ENCODE measurements at places on chromosomes 13 and 19. TPM values are rescaled to one million over a fixed set of nuclear protein-coding genes. Genes with fewer than 3 reads are reported as not detected.

GRCh38 chr13:114105521-114106225 is 26.8 kb downstream of the RASA3 start:
- H3K4me3 ChIP-seq: no peak overlapping the region
- H3K27me3 ChIP-seq: no peaks in the 10 kb centered on the region
- no peak for DNase-seq
- peak overlapping the region; percentile 82 for H3K27ac ChIP-seq
- peaks cover 70% of the 10 kb centered on the region for H3K4me1 ChIP-seq

KIR3DL1 gene
- total RNA-seq: not detected

DNA sequence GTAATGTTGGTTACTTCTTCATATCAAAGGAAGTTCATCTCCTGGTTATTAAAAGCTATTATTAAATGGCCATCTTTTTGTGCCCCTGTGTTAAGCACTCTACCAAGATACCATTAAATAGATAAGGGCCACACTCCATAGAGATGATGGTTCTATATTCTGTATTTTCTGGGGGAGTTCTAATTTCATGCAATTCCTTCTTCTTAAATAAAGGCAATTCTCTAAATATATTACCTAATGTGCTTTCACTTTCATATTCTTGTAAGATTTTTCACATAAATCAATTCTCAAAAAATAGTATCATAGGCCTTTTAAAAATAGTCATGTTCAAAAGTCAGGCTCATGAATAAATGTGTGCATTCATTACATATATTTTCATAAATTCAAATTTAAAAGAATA is 47.0 kb upstream of the USPL1 start:
- H3K27ac ChIP-seq: no peak overlapping the region
- peaks cover 31% of the 10 kb centered on the region for H3K4me1 ChIP-seq
- no peak for DNase-seq
- no peaks in the 10 kb centered on the region for H3K36me3 ChIP-seq
- no peak overlapping the region for H3K4me3 ChIP-seq

GRCh38 chr19:29255912-29256311 is 43.0 kb upstream of the UQCRFS1 start:
- H3K27ac ChIP-seq: no peak overlapping the region
- no peaks in the 10 kb centered on the region for H3K36me3 ChIP-seq
- H3K27me3 ChIP-seq: peaks cover 10% of the 10 kb centered on the region
- DNase-seq: no peak
- H3K4me1 ChIP-seq: no peaks in the 10 kb centered on the region
- H3K4me3 ChIP-seq: no peak overlapping the region

DNA sequence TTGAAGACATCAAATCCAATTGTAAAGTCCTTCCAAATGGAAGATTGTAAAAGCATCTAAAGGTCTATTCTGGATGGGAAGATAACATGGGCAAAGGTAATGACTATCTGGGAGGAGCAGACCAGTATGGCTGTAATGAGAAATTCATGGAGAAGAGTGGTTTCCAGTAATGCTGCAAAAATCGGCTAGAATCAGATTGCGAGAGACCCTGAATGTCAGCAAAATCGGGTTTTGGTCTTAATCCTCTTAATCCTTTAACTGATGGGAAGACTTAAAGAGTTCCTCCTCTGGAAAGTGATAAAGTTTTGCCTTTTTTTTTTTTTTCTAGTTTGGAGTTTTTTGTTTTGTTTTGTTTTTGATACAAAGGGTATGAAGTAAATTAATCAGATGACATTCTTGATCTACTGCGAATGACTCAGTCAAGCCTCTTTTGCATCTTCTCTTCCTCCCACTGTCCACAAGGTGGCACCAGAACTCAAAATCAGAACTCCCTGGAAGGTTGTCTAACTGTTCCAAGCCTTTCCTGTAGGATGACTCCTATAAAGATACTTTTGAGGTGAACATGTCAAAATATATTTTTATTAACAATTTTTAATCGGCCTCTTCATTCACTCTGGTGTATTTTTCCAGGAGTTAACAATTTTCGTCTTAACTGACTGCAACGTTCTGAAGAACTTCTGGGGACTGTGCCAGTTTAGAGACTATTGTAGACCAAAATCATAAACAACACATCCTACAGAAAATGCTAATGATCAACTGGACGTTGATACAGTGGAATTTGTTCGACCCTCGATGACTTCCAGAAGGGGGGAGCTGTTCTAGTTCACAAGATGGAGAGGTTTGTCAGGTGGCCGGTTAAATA is 213.3 kb upstream of the MIR17HG start:
- H3K27me3 ChIP-seq: no peaks in the 10 kb centered on the region
- DNase-seq: peak; percentile 43

GRCh38 chr13:93218583-93218982 is 8.0 kb upstream of the GPC6 start:
- no peaks in the 10 kb centered on the region for H3K27me3 ChIP-seq
- no peaks in the 10 kb centered on the region for H3K36me3 ChIP-seq
- DNase-seq: no peak
- H3K4me3 ChIP-seq: no peak overlapping the region
- H3K4me1 ChIP-seq: no peaks in the 10 kb centered on the region

TEX29 gene
- 0.67 TPM for total RNA-seq

- H3K27me3 ChIP-seq: no peaks in the 10 kb centered on the region
- H3K4me1 ChIP-seq: peaks cover 31% of the 10 kb centered on the region
- H3K4me3 ChIP-seq: no peak overlapping the region
- H3K36me3 ChIP-seq: peaks cover 4% of the 10 kb centered on the region
Measured at GRCh38 chr19:7427944-7428343, 60.9 kb downstream of the PEX11G start.

DNA sequence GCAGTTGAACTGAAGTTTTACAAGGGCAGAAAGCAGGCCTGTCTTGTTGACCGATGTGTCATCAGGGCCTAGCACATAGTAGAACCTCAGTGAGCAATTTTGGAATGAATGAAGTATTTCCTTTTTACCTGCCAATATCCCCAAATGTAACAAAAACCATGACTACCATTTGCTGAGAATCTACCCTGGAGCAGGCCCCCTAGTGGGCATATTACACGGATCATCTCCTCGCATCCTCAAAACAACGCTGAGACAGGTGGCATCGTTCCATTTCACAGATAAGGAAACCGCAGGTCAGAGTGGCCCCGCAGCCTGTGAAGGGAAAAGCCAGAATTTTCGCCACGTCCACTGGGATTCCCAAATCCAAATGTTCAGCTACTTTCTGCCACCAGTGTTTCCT is 77.9 kb downstream of the CACNA1A start:
- no peak overlapping the region for H3K4me3 ChIP-seq
- H3K27me3 ChIP-seq: peaks cover 17% of the 10 kb centered on the region
- H3K36me3 ChIP-seq: no peaks in the 10 kb centered on the region
- no peak overlapping the region for H3K27ac ChIP-seq
- H3K4me1 ChIP-seq: no peaks in the 10 kb centered on the region
- peak; percentile 42 for DNase-seq

PEAK3 gene
- not detected for total RNA-seq

GRCh38 chr13:108682714-108683113 is 53.3 kb downstream of the MYO16 start:
- H3K27ac ChIP-seq: no peak overlapping the region
- DNase-seq: no peak
- no peaks in the 10 kb centered on the region for H3K4me1 ChIP-seq
- H3K4me3 ChIP-seq: no peak overlapping the region
- peaks cover 1% of the 10 kb centered on the region for H3K27me3 ChIP-seq
- H3K36me3 ChIP-seq: no peaks in the 10 kb centered on the region

DNA sequence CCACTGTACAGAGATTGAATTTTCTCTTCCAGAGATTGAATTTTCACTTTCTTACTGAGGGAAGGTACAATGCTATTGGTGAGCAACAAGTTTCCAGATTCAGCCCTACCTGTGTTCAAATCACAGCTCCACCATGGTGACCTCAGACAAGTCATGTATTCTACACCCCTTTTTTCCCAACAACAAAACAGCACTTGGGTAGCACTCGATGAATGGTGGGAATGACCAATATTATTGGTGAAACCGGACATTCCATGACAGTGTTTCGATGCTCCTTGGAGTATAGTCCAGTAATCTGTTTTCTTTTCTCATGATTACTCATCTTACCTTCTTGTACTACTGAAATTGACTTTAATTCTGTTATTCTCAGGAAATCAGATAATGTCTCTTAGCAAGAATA is 266.2 kb upstream of the SOX21 start:
- no peak for DNase-seq
- peaks cover 2% of the 10 kb centered on the region for H3K27me3 ChIP-seq
- H3K4me3 ChIP-seq: no peak overlapping the region
- H3K4me1 ChIP-seq: no peaks in the 10 kb centered on the region
- H3K36me3 ChIP-seq: no peaks in the 10 kb centered on the region
- H3K27ac ChIP-seq: no peak overlapping the region

ZNF563 gene
- total RNA-seq: 7.1 TPM

ZNF583 gene
- total RNA-seq: 1.9 TPM

RDH8 gene
- total RNA-seq: not detected

GRCh38 chr13:112229445-112229844 is 146.7 kb upstream of the SPACA7 start:
- no peaks in the 10 kb centered on the region for H3K36me3 ChIP-seq
- DNase-seq: no peak
- no peaks in the 10 kb centered on the region for H3K27me3 ChIP-seq
- no peaks in the 10 kb centered on the region for H3K4me1 ChIP-seq
- no peak overlapping the region for H3K4me3 ChIP-seq

DNA sequence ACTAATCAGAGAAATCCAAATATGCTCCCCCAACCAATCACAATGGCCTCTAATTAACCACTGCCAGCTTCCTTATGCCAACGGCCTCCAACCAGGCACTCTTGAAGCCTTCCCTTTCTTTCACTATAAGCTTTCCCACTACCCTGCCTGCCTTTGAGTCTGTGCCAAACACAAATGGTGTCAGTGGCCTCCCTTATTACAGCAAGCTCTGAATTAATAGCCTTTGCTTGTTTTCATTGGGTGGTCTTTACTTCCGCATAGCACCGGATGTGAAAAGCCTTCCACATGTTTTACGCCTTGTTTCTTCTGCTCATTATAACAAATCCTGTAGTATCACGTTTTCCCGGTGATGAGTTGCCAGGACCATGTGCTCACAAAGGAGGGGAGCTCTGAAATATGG is 1.4 kb upstream of the EDDM13 start:
- no peak for DNase-seq
- H3K4me3 ChIP-seq: no peak overlapping the region
- H3K4me1 ChIP-seq: no peaks in the 10 kb centered on the region
- no peak overlapping the region for H3K27ac ChIP-seq

GRCh38 chr13:31424130-31424729 is 224.5 kb downstream of the B3GLCT start:
- H3K27ac ChIP-seq: no peak overlapping the region
- peaks cover 2% of the 10 kb centered on the region for H3K4me1 ChIP-seq
- H3K36me3 ChIP-seq: no peaks in the 10 kb centered on the region
- no peak overlapping the region for H3K4me3 ChIP-seq

ZIC2 gene
- not detected for total RNA-seq
